ENCODE measurements at places on chromosomes 16 and 17.
A peak's percentile ranks its signal among the peaks of the same experiment; 100 is the strongest.

DNA sequence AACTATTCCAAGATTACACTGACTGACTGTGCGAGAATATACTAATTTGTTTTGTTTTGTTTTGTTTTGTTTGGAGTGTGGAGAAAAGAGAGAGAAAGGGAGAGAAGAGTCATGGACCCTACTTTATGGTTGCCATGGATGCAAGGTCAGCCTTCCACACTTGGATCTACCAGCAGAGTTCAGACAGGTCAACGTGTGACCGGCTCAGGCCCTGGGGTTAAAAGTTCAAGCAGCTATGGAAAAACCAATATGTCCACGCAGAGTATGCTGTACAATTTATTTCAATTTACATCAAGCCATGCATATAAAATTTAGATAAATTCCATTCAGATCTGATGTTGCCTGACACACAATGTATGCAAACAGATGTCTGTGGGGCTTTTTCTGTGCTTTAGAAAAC, 122.8 kb downstream of the SKAP1 start:
- DNase-seq, result no peak

DNA sequence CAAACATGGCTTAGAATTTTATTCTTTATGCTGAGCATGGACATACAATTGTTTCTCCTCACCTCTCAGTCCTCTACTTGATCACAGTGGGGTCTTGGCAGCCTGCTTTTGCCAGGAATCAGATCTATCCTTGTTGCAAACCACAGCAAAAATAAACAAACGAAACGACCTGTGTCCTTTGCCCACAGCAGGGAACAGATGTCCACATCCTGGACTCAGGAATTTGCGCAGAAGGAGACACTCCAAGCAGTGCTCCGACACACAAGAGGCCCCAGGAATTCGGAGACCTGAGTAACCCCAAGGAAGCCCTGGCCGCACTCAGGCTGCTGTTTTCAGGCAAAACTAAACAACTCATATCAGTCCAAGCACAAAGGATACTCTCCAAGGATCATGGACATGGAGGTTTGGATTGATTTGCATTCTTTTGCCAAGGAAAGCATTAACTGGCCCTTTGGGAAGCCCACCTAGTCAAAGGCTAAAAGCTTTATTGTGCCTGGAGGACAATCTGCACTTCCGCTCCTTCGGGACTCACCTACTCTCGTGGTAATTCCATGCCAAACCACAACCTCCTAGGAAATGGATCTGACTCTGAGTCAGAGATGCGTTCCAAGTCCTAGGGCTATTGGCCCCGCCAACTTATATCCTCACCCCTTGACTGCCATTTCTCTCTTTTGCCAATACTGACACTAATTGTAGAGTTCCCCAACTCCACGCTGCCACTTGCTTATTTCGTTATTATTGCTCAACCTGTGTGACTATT, 271.1 kb upstream of the CDH11 start:
- peak; percentile 73 for DNase-seq

DNA sequence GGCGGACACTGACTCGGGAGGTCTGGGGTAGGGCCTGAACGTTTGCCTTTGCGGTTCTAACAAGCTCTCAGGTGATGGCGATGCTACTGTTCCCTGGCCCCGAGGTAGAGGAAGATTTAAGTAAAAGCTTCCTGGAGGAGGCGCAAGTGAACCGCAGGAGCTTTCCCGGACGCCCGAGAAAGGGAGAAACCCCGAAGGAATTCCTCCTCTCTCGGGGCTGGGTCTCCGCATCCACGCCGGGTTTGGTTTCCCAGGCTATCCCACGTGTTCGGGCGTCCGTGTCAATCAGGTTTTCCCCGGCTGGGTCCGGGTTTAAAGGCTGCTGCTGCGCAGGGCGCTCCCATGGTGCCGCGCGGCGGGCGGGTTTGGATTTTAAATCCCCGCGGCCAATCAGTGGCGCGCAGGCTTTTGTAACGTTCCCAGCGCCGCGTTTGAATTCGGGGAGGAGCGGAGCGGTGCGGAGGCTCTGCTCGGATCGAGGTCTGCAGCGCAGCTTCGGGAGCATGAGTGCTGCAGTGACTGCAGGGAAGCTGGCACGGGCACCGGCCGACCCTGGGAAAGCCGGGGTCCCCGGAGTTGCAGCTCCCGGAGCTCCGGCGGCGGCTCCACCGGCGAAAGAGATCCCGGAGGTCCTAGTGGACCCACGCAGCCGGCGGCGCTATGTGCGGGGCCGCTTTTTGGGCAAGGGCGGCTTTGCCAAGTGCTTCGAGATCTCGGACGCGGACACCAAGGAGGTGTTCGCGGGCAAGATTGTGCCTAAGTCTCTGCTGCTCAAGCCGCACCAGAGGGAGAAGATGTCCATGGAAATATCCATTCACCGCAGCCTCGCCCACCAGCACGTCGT, at the start of gene PLK1:
Gene PLK1, plus strand, starts transcription at position 460 of the 844 bp plus-strand sequence. Its CDS starts 44 bp downstream, at position 504.
- DNase-seq, result peak; percentile 90

GRCh38 chr17:75652934-75653549, 13.9 kb downstream of the RECQL5 start:
- DNase-seq, result peak; percentile 69

GRCh38 chr17:77834170-77835115, 124.1 kb upstream of the TNRC6C start:
- DNase-seq, result peak; percentile 99

DNA sequence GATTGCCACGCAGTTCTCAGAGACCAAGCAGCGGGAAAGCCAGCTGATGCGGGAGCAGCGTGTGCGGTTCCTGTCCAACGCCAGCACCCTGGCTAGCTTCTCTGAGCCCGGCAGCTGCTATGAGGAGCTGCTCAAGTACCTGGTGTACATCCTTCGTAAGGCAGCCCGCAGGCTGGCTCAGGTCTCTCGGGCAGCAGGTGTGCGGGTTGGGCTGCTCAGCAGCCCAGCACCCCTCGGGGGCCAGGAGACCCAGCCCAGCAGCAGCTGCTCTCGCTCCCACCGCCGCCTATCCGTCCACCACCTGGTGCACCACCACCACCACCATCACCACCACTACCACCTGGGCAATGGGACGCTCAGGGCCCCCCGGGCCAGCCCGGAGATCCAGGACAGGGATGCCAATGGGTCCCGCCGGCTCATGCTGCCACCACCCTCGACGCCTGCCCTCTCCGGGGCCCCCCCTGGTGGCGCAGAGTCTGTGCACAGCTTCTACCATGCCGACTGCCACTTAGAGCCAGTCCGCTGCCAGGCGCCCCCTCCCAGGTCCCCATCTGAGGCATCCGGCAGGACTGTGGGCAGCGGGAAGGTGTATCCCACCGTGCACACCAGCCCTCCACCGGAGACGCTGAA, 15.2 kb downstream of the CACNA1G start:
- no peak for DNase-seq

GRCh38 chr16:68907781-68908181, 64.5 kb downstream of the TANGO6 start:
- no peak for DNase-seq

GRCh38 chr17:62751060-62751691, 56.9 kb downstream of the MARCHF10 start:
- no peak for DNase-seq

- no peak for DNase-seq
Observed at GRCh38 chr17:44910231-44911106, 4.8 kb downstream of the GFAP start.

DNA sequence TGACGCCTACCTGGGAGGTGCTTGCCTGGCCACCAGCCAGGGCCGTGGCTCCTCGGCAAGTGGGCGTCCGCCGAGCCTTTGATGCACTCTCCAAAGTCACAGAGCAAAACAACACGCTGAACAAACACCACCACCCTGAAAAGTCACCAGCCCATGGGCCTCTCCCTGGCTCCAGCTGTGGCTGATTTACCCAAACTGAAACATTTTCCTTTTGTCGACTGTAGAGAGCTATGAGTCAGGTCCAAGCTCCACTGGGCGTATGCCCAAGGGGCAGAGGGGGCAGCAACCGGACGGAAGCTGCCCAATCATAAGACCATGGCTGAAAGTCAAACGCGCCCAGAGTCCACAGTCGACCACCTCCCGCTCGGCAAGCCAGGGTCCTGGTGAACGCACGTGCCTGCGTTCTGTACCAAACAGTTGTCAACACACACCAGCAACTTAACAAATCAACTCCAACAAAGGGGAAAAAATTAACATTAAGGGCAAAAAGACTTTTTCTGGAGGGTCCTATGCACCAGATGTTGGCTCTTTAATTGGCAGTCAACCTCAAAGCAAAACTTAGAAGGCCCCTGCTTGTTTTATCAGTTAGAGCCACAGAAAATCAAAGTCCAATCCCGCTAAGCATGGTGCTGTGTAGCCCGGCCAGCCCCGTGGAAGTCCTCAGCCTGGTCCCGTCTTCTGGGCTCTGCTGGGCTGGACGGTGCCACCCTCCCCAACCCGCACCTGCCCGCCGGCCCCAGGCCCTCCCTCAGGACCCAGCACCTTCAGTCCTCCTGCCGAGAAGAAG, 47.3 kb downstream of the TBC1D16 start:
- DNase-seq, result peak; percentile 77

DNA sequence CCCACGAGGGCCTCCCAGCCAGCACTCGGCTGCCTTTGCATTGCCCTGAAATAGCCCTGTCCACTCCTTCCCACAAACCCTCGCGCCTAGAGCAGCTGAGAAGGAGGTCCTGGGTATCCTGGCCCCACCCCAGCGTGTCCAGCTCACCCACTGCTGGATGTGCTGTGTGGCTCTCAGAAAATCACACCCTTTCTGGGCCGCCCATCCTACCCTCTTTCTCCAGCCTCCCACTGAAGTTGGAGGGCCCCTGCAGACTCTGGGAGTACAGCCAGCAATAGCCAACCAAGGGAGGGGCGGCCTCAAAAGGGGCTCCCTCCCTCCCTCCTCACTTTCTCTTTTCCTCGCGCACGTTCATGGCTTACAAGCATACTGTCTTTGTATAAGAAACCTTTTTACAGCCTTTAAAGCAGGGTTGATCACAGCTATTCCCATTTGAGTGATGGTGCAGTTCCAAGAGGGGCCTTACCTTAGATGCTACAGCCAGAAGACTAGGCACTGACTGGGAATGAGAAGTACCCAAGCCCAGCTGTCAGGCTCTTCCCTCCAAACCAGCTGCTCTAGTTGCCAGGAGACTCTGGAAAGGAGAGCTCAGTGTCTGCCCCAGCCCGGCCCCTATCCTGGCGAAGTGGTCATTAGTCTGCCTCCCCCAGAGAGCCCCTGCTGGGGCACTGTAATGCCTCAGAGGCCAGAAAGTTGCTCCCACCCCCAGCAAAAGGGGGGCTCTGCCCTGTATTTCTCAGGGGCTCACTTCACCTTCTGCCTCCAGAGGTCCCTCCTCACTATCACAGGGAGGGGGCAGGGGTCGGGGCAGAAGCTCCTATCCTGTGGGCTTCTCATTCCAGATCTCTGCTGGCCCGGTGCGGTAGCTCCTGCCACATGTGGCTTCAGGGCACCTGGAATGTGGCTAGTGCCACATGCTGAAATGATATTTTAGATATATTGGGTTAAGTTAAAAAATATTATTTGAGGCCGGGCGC, 38.1 kb downstream of the DCAKD start:
- no peak for DNase-seq
